MCF 10A (cell line): ENCODE measurements at places on chromosomes 5 and 9.

GRCh38 chr9:37262410-37262809 lies 142.0 kb downstream of the ZCCHC7 start:
- DNase-seq: peak; percentile 27

- DNase-seq: no peak
Observed at GRCh38 chr9:93189369-93190132, 5.6 kb downstream of the WNK2 start.

GRCh38 chr9:135106551-135107270 lies 19.2 kb downstream of the OLFM1 start:
- no peak for DNase-seq

GRCh38 chr9:130963916-130964315 lies 24.9 kb upstream of the FIBCD1 start:
- no peak for DNase-seq

- DNase-seq: peak; percentile 97
Observed at GRCh38 chr9:137411645-137412380, 11.1 kb downstream of the EXD3 start.

GRCh38 chr9:105858006-105858690 lies 163.8 kb downstream of the TMEM38B start:
- no peak for DNase-seq

- no peak for DNase-seq
Observed at GRCh38 chr9:129735546-129735945, 17.3 kb downstream of the PTGES start.

DNA sequence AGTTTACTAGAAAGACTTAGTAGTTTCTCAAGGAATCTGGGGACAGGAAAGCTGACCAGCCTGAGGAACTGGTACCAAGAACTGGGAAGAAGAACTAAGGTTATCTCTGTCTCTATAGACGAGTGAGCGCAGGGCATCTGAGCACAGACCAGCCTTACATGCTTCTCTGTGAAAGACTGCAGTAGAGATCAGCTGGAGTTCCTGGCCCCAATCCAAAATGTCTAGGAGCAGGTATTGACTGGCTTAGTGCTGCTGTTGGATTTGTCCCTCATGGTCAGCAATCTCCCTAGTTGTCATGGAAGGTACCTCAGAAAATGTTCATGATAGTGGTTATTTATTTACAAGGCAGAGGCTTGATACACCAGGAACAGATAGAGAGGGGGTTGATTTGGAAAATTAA lies 13.3 kb downstream of the NUP214 start:
- no peak for DNase-seq

DNA sequence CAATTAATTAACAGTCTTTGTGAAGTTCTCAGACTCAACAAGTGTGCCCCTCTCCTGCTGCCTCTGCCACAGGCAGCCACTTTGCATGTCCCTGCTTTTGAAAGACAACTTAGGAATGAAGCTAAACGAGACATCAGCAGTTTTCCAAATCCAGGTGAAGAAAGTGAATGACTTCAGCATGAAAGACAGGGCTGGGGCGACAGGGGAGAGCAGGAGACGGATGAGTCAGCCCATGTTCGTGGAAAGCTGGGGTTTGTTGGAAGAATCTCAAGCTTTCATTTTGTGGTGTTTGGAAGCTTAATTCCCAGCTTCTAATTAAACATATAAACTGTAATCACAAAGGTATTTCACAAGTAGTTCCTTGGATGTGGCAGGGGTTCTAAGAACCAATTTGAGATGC lies 207.8 kb upstream of the MAP3K1 start:
- DNase-seq: peak; percentile 53

GRCh38 chr5:122907276-122907675 lies 61.9 kb downstream of the SNX24 start:
- peak; percentile 66 for DNase-seq

- peak; percentile 71 for DNase-seq
Observed at GRCh38 chr5:135591277-135591676, 12.5 kb upstream of the CXCL14 start.

DNA sequence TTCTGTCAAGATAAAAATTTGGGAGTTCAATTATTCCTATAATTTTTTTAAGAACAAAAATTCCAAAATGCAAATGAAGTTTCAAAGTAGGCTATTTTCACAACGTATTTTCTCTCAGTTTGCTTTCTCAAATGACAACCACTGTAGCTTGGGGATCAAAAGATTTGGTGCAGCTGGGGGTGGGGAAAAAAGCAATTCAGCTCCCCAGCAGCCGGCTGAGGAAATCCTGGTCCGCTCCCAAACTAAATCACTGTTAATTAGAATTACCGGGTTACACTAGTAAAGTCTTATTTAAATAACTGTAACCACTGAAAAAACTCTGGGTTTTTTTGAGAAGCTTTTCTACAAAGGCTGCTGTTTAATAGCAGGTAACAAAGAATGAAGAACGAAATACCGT lies 5.7 kb downstream of the NR6A1 start:
- DNase-seq: no peak

GRCh38 chr9:126474206-126474765 lies 139.4 kb upstream of the LMX1B start:
- DNase-seq: peak; percentile 33

DNA sequence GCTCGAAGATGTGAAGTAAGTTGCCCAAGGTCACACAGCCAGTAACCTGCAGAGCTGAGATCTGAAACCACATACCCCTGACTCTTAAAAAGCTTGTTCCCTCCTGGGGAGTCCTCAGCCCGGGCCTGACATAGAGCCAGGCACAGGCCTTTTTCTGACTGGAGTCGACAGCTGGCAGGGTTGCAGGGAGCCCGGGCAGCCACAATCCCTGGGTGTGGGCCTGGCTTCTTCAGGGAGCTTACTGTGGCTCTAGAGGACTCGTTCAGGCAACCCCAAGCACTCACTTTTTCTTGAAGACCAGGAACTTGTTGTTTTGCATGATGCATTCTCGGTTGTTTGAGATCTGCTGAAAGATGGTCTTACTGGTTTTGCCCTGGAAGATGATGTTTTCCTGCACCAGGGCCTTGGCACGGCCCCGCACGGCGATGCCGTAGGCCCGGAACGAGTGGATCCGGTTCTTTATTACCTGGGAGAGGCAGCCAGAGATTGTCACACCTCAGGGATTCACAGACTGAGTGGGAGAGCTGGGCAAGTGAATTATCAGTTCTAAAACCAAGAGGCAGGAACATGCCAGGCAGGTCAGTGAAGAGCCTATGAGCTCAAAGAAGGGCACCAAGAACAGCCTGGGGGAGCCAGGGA lies 30.0 kb downstream of the POLR1E start:
- DNase-seq: no peak

GRCh38 chr5:141787376-141787775 lies 90.8 kb downstream of the PCDH1 start:
- DNase-seq: peak; percentile 38

- DNase-seq: peak; percentile 69
Observed at GRCh38 chr9:36149197-36149596, 12.7 kb downstream of the GLIPR2 start.

DNA sequence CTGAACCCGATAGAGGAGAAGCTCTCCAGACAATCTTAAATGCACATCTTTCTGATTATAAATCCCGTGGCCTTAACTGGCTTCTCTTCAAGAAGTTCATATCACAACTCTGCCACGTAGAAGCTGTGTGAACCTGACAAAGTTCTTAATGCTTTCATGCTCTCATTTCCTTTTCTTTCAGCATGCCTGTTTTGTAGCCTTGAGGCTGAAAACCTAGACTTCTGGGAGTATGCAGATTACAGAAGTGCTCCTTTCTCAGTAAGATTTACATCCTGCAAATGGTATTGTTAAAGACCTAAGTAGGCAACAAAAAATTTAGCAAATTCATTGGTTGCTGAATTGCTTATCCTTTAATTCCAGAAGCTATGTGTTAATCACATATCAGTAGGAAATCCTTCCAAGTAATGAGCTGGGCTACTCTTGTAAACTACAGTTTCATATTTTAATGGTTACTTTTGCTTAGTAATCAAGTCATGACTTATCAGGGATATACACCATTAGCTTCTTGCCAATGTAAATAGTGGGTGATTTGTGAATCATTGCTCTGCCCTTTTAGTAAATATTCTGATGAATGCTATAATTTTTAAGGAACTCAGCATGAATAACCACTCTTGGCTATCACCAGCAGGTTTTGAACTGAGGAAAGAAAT lies 334.7 kb downstream of the FBXL7 start:
- DNase-seq: peak; percentile 52

DNA sequence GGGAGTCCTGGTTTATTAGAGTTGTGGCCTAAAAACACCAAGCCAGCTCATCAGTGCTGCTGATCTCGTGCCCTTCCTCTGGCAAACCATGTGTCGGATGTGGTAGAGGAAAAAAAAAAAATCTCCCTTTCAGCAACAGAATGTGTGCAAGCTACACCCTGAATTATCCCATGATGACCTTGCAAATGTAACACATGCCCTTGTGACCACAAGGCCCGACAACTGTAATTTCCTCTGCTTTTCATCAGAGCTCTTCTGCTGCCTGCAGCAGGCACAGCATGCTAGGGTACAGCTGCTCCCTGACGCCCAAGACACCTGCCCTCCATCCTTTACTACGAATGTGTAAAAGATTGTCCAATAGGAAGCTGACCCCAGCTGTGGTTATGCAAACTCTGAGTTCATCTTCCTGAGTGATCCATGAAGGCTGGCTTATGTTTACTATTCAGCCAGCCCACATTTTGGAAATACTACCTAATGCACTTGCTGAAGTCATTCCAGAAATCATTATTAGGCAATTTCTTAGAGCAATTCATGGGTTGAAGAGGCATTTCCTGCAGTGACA lies 14.6 kb upstream of the BNC2 start:
- DNase-seq: no peak

- DNase-seq: no peak
Observed at GRCh38 chr5:129884322-129884721, 19.9 kb upstream of the CHSY3 start.

DNA sequence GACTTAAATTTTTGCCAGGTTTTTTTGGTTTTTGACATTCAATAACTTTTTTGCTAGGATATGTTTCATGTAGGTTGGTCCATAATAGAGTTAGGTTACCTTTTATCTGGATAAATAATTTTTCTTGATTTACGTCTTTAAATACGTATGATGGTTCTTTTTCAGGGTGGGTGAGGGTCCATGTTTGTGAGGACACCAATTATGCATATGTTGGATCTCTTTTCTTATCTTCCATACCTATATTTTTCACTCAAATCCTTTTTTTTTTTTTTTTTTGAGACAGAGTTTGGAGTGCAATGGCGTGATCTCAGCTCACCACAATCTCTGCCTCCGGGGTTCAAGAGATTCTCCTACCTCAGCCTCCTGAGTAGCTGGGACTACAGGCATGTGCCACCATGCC lies 17.3 kb upstream of the CDC42SE2 start:
- DNase-seq: no peak

- peak; percentile 82 for DNase-seq
Observed at GRCh38 chr5:120465436-120465961, 1.4 kb downstream of the PRR16 start.

GRCh38 chr5:138445547-138446271 lies 6.9 kb downstream of the REEP2 start:
- no peak for DNase-seq

DNA sequence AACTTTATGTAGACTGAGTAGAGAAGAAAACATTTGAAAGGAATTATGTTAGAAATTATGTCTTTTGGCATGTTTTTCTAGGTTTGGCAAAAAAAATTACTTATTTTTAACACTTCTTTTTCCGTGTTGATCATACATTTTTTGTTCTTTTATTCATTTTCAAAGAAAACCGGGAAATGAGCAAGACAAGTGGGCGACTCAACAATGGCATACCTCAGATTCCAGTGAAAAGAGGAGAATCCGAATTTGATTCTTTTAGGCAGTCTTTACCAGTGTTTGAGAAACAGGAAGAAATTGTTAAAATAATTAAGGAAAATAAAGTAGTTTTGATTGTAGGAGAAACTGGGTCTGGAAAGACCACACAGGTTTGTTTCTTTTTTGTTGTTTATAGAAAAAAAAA lies 12.9 kb downstream of the YTHDC2 start:
- no peak for DNase-seq

DNA sequence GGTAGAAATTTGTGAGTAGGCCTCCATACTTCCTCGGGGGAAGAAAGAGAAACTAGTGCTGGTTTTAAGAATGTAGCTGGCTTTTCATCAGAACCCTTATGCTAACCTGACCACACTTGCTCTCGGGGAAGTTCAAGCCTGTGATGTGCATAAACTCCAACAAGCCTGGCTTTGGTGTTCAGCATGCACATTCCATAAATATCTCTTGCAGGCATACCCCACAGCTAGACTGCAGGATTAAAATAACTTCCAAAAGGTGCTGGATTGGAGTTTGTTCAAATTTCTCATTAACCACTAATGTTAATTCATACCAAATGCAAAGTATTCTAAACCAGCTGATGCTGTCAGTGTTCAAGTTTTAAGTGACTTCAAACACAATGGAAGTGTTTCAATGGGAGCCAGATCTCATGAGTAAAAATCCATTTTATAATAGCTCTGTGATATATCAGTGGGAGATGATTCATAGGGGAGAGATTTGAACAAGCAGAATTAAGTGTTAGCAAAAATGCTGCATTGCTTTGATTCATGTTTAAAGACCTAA lies 79.4 kb downstream of the NPR3 start:
- no peak for DNase-seq

- no peak for DNase-seq
Observed at GRCh38 chr9:16642421-16643109, 227.9 kb downstream of the BNC2 start.

DNA sequence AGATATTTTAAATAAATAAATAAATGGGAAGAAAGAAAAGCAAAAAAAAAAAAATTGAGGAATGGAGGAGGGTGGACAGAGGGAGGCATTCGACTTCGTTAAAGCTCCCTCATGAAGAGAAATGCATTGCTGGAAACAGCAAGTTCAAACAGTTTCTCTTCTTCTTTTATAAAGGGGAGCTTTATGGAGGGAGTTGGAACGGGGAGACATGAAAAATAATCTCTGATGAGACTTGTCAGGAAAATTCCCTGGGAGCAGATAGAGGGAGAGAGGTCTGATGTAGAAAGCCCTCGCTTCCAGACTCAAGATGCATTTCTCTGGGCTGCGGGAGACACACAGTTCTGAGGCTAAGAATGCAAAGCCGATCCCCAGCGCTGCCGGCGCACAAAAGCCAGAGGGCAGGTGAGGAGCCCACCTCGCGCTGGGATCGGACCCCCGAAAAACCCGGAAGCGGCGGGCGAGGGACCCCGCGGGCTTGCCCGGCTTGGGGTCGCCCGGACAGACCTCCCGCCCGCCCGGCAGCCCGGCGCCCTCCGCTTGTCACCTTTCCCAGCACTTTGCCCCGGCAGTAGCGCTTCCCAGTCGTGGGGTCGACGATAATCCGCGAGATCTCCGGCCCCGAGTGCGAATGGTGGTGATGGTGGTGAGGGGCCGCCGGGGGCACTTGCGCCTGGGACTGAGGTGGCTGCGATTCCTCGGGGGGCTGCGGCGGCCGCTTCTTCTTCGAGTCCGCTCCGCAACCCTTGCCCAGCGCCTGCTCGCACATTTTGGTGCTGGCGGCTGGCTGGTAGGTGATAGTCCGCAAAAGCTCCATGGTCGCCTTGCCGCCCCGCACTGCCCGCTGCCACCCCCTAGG lies 512 bp downstream of the PLK2 start:
- peak; percentile 63 for DNase-seq

GRCh38 chr5:142095651-142096330 lies 12.8 kb upstream of the NDFIP1 start:
- no peak for DNase-seq

- DNase-seq: peak; percentile 73
Observed at GRCh38 chr5:112921026-112921832, 798 bp downstream of the REEP5 start.

- DNase-seq: peak; percentile 37
Observed at GRCh38 chr9:13873203-13873602, 440.7 kb downstream of the NFIB start.
